ENCODE measurements at places on chromosomes 11 and 22. TPM values are rescaled to one million over a fixed set of nuclear protein-coding genes. Genes with fewer than 3 reads are reported as not detected.

GRCh38 chr11:11860103-11860979 is 18.6 kb downstream of the USP47 start:
- peaks cover 10% of the 10 kb centered on the region for H3K4me1 ChIP-seq
- H3K36me3 ChIP-seq, result no peaks in the 10 kb centered on the region
- H3K27me3 ChIP-seq, result no peaks in the 10 kb centered on the region

GRCh38 chr22:50238755-50239154 is 6.1 kb downstream of the TUBGCP6 start:
- peaks cover 4% of the 10 kb centered on the region for H3K4me1 ChIP-seq
- no peak for DNase-seq
- no peak overlapping the region for H3K4me3 ChIP-seq
- no peaks in the 10 kb centered on the region for H3K36me3 ChIP-seq

Gene P2RX3
- total RNA-seq, result not detected

GRCh38 chr11:17513853-17514252 is 30.4 kb downstream of the USH1C start:
- H3K4me3 ChIP-seq, result no peak overlapping the region
- no peak for DNase-seq
- no peaks in the 10 kb centered on the region for H3K4me1 ChIP-seq
- no peaks in the 10 kb centered on the region for H3K36me3 ChIP-seq
- no peak overlapping the region for H3K27ac ChIP-seq

GRCh38 chr22:24467340-24467739 is 27.8 kb upstream of the UPB1 start:
- H3K4me1 ChIP-seq, result peaks cover 2% of the 10 kb centered on the region
- no peak overlapping the region for H3K27ac ChIP-seq
- H3K27me3 ChIP-seq, result no peaks in the 10 kb centered on the region
- H3K4me3 ChIP-seq, result no peak overlapping the region

DNA sequence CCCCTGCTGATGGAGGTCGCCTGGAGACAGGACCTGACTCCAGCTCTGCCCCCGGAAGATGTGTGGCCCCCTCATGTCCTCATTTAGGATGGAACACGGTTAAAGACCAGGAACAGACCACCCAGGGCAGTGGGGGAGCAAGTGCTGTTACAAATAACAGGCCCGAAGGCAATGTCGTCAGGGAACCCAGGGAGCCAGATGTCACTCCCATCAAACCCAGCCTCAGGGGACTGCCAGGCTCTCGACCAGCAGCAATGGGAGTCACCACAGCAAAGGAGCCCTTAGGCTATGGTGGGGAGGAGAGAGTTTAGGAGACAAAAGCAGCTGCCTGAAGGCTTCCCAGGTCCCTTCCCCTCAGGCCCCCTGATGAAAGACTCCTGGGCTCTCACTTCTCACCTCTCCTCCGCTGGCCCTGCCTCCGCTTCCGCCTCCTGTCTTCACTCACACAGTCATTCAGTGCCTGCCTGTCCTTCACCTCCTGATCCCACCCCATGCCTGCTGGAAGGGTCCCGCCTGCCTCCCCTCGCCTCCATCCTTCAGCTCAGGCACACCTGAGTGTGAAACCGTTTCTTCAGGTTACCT is 4.4 kb downstream of the RPS19BP1 start:
- no peak for DNase-seq
- no peak overlapping the region for H3K4me3 ChIP-seq
- H3K27ac ChIP-seq, result no peak overlapping the region
- H3K36me3 ChIP-seq, result no peaks in the 10 kb centered on the region
- peaks cover 48% of the 10 kb centered on the region for H3K4me1 ChIP-seq

- H3K36me3 ChIP-seq, result no peaks in the 10 kb centered on the region
- H3K4me1 ChIP-seq, result no peaks in the 10 kb centered on the region
- no peaks in the 10 kb centered on the region for H3K27me3 ChIP-seq
- H3K4me3 ChIP-seq, result no peak overlapping the region
- H3K27ac ChIP-seq, result no peak overlapping the region
Observed at GRCh38 chr11:121996574-121996973, 119.4 kb downstream of the BLID start.

Gene GDPD4
- total RNA-seq, result not detected

DNA sequence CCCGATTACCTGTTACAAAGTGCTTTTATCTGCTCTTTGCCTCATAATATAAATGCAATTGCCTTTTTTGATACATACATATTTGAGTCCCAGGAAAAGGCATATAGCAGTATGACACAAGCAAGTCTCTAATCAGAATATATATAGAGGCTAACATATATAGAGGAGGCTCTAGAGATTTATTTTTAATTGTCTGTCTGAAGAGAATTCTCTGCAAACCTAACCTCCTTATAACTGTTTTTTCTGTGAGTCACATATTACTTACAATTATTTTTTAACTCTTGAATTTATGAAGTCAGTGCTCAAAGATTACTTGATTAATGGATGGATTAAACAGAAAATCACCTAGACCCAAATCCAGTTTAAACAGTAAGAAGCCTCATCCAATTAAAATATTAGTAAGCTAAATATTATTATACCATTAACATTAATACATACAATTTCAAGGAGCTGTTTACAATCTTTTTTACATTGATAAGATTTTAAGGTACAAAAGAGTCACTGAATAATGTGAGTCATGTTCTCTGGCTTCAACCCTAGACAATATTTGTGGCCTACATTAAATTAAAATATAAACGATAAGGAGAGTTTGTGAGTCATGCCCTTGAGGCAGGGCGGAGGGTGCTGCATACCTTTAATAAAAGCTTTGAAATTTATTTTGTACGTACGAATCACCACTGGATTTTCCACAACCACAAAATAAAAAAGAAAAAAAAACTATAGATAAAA is 19.2 kb upstream of the MMP13 start:
- DNase-seq, result no peak
- no peak overlapping the region for H3K4me3 ChIP-seq
- H3K36me3 ChIP-seq, result no peaks in the 10 kb centered on the region

Gene CYB5R2
- 8.7 TPM for total RNA-seq

DNA sequence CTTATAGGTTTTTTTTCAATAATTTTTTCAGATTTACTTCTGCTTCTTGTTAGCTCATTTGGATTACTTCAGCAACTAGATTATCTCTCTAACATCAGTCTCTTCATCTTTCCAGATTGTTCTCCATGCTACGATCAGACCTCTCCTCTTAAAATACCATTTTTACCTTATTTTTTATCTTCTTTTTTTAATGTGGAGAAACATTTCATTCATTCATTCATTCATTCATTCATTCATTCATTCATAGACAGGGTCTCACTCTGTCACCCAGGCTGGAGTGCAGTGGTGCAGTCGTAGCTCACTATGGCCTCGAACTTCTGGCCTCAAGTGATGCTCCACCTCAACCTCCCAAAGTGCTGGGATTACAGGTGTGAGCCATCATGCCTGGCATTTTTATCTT is 189.4 kb downstream of the UVRAG start:
- no peaks in the 10 kb centered on the region for H3K27me3 ChIP-seq
- H3K4me3 ChIP-seq, result no peak overlapping the region
- H3K27ac ChIP-seq, result no peak overlapping the region
- H3K36me3 ChIP-seq, result peaks cover 6% of the 10 kb centered on the region

DNA sequence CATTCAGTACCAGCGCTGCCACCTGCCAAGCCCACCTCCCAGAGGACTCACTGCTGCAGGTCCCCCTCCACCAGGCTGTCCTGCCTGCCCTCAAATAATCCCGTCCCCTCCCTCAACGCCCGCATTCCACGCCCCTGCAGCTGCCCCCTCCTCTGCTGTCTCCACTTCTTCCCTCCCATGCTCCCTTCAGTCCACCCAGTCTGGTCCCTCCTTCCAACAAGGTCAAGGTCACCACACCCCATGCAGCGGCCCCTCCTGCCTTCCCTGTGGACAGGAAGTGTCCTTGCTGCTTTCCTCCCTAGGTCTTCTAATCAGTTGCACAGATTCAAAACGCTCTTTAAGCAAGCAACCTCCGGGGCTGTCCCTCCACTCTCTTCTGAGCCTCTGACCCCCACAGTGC is 12.1 kb downstream of the MACROD1 start:
- DNase-seq, result no peak
- no peaks in the 10 kb centered on the region for H3K36me3 ChIP-seq
- H3K4me3 ChIP-seq, result no peak overlapping the region

DNA sequence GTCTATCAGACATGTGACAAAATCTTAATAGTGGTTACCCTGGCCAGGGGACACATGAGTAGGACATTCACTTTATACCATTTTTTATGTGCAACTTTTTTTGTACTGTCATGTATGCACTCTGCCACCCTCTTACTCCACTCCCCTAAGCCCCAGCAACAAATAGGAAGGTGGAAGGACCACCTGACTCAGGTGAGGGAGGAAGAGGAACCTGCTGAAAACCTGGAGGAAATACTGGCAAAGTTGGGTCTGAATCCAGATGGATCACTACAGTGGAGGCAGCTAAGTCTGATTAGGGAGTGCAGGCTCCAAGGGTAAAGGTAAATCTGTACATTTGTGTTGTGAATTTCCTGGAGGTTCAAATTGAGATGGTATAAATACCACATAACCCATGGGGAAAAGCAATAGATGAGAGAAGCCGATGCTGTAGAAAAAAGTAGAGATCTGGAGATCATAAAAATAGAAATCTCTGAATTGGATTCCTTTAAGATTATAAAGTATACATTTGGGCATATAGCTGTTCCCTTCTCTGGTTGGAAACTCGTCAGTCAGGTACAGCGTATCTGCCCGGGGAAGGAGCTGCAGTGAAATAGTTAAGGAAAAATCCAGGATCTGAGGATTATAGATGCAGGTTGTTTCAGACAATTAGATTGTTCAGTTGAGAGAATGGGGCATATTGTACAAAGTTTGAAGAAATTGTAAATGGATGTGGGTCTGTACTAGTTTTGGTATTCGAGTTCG is 52.2 kb upstream of the OR9Q1 start:
- no peaks in the 10 kb centered on the region for H3K4me1 ChIP-seq
- H3K4me3 ChIP-seq, result no peak overlapping the region
- no peak for DNase-seq

Gene IGF2
- total RNA-seq, result 30.5 TPM

Gene OR11H1
- total RNA-seq, result not detected

Gene PLAAT3
- 88.2 TPM for total RNA-seq

DNA sequence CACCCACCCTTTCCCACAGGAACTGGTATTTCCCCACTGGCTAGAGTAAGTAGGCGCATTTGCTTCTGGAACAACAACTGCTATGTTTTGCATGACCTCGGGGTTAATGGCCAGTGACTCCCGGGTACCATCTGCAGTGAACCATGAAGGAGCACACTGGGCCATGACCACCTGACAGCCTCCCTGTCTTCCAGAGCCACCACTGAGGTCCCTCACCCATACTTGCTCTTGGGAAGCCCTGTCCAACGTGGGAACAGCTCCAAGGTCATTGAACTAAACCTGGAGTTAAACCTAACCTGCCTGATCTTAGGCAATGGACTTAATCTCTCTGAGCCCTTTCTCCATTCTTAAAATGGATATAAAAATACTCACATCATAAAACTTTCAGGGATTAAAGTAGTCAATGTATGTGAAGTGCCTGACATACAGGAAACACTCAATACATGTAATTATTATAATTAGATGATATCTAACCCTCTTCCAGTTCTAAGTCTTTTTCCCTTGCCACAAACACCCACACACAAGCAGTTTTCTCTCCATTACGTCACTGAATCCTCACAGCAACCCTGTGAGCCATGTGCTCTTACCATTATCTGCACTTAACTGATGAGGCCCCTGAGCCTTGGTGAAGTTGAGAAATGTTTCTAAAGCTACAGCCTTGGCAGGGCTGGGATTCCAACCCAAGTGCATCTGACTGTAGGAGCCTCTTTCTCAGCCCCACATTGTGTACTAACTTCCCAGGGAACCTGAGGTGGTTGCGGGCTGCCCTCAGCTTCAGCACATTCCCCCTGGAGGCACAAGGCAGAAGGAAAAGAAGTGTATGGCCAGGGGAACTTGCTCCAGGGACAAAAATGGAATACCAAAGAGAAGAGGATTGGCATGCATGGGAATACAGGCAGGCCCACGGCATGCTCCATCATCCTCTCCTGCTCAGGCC is 74.5 kb upstream of the NCAM1 start:
- no peak overlapping the region for H3K27ac ChIP-seq
- no peak overlapping the region for H3K4me3 ChIP-seq
- no peaks in the 10 kb centered on the region for H3K27me3 ChIP-seq

GRCh38 chr22:37556710-37557109 is 3.6 kb upstream of the CDC42EP1 start:
- peaks cover 4% of the 10 kb centered on the region for H3K4me1 ChIP-seq
- H3K4me3 ChIP-seq, result no peak overlapping the region
- no peak overlapping the region for H3K27ac ChIP-seq
- no peak for DNase-seq

- no peak overlapping the region for H3K4me3 ChIP-seq
- H3K4me1 ChIP-seq, result no peaks in the 10 kb centered on the region
- H3K36me3 ChIP-seq, result no peaks in the 10 kb centered on the region
- no peak overlapping the region for H3K27ac ChIP-seq
- no peak for DNase-seq
Observed at GRCh38 chr22:28594076-28594796, 85.4 kb downstream of the TTC28 start.

DNA sequence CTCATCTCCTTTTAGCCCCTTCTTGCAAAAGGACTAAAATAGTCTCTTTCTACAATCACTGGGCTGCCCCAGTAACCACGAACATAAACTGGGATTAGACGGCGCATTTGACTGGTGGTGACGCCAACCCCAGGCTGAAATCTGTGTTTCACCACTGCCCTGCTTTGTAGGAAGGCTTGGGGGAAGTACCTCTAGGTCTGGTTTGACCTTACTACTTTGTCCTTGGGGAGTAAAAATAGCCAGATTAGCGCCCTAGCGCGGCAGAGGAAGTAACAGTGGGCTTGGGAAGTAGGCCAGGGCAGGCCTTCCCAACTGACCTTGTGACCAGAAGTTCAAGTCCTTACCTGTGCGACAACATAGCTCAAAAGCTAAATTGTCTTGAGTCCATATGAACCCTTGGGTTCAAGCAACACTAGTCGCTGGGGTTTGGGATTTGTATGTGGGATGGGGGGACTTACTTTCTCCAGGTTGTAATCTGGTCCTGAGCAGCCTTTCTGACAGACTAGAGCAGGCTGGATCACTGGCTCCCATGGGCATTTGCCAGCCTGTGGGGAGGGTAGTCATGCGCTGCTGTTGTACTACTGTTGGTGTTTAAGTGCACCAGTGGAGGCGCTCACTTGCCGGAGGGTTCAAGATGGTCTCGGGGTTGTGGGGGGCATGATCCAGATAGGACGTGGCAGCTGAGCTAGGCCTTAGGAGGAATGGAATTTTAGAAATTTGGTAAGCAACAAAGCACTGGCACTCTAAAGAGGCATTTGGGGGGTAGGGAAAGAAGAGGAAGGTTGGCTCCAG is 953 bp upstream of the PACS1 start:
- H3K36me3 ChIP-seq, result peaks cover 7% of the 10 kb centered on the region
- peak overlapping the region; percentile 91 for H3K27ac ChIP-seq
- H3K27me3 ChIP-seq, result no peaks in the 10 kb centered on the region
- DNase-seq, result no peak
- H3K4me3 ChIP-seq, result peak overlapping the region; percentile 48

Gene OR52K2
- not detected for total RNA-seq

GRCh38 chr11:7538031-7538430 is 24.2 kb downstream of the PPFIBP2 start:
- H3K36me3 ChIP-seq, result no peaks in the 10 kb centered on the region
- no peaks in the 10 kb centered on the region for H3K27me3 ChIP-seq
- H3K4me3 ChIP-seq, result no peak overlapping the region
- peaks cover 7% of the 10 kb centered on the region for H3K4me1 ChIP-seq
- no peak overlapping the region for H3K27ac ChIP-seq
- DNase-seq, result no peak
